ENCODE measurements at places on chromosomes 3 and 15.
A peak's percentile ranks its signal among the peaks of the same experiment; 100 is the strongest.

- DNase-seq = no peak
Measured at GRCh38 chr15:80105193-80105592, 45.7 kb downstream of the ZFAND6 start.

GRCh38 chr3:157275832-157276231, 115.9 kb upstream of the CCNL1 start:
- DNase-seq = no peak

GRCh38 chr3:44529927-44530326, 25.1 kb upstream of the ZKSCAN7 start:
- no peak for DNase-seq

DNA sequence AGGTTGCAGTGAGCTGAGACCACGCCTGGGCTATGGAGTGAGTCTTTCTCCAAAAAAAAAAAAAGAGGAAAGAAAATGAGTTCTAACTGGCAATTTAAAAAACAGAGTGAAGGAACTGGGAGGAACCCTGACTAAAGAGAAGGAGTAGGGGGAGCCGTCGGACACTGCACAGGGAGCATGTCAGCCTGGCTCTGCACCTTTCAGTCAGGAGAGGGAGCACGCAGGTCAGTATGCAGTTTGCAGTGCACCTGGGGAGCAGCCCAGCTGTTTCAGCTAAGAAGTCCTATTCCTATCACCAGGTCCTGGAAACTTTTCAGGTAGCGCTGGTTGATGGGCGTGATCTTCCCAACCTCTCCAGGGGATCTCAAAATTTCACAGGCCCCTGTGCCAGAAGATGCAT, 14.9 kb upstream of the ZXDC start:
- DNase-seq = no peak

GRCh38 chr3:66996696-66997095, 1.4 kb upstream of the KBTBD8 start:
- DNase-seq = peak; percentile 35

GRCh38 chr3:100400419-100400779, 490 bp downstream of the TOMM70 start:
- DNase-seq = peak; percentile 16

GRCh38 chr3:190593075-190593474, 79.2 kb downstream of the IL1RAP start:
- DNase-seq = no peak

DNA sequence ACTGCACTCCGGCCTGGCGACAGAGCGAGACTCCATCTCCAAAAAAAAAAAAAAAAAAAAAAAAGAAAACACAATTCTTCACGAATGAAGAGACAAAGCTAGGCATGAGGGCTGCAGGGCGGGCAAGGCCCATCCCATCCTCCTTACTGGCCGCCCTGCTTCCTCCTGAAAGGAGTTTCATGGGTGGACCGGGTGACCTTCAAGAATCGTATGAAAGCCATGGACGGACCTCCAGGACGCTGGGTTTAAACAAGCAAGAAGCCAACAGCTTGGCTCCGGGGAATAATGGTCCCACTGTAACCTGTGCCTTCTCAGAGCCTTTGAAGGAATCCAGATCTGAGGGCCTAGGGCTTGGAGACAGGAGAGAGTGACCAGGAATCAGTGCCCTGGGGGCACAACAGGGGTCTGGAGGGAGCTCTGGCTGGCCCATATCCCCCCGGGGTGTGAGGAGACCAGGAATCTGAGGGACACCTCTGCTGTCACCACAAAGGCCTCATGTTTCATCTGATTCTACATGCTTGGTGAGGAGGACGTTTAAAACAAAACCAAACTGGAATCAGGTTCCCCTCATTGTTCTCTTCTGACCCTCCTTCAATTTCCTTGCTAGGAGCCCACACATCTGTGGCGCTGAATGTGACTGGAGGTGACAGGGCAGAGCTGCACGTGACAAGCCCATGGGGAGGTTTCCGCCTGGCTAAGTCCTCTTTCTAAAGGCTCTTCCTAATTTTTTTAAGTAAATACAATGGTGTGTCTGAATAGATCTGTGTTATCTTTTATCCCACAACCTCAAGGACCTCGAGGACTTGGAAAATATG, 46.1 kb downstream of the WHAMM start:
- peak; percentile 7 for DNase-seq

DNA sequence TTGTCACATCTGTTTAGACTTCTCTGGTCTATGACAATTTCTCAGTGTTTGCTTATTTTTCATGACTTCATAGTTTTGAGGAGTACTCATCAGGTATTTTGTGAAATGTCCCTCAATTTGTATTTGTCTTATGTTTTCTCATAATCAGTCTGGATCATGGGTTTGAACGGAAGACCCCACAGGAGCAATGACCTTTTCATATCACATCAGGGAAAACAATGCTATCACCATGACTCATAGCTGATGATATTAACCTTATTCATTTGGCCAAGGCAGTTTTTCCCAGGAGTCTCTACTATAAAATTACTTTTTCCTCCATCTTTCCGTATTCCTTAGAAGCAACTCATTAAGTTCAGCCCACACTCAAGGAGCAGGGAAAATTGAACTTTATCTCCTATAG, 32.7 kb downstream of the AADACL2 start:
- no peak for DNase-seq

- DNase-seq = no peak
Measured at GRCh38 chr3:1394188-1394587, 301.4 kb downstream of the CNTN6 start.

DNA sequence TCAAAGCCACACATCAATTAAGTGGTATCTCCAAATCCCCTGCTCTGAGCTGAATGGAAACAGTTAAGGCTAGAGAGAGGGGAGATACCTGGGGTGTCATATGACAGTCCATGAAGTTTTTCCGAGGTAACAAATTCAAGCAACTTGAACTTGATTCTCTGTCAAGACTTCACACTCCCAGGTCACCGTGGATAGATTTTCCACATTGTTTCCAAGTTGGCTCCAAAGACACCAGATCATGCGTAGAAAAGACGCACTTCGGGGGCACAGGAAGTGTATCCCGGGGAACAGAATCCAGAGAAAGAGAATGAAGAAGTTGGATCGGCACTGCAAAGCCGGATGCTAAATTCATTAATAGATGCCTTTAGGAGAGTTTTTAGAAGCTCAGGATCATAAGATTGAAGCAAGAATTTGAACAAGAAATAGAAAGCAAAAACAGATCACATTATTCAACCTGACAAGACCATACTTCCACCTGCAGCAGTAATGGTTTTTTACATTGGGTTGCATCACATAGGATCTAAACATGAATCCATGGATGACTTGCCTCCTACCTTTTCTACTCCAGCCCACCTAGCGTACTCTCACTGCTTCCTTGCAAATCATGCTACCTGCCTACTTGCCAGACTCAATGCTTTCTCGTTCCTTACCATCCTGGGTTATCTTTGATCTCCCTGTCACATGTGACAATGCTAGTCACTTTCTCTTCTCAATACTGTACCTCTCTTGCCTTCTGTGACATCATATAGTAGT, 253.0 kb upstream of the ADAMTS9 start:
- no peak for DNase-seq

DNA sequence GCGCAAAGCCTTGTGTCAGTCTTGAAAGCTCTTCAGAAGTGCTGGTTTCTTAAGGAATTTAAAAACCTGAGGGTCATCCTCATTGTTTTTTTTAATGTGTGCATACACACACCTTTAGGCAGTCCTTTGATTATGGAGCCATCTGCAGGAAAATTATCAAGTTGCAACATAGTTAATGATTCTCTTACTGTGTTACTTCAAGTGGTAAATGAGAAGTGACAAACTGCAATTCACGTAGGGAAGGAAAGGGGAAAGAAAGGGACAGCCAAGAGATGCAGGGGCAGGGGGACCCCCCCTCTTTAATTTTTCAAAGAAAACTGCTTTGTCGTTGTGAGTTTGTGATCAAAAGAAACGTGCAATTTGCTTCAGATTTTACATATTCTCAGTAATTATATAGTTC, 162.4 kb upstream of the CGNL1 start:
- peak; percentile 61 for DNase-seq

- DNase-seq = no peak
Measured at GRCh38 chr3:99781761-99782160, 35.9 kb upstream of the CMSS1 start.

DNA sequence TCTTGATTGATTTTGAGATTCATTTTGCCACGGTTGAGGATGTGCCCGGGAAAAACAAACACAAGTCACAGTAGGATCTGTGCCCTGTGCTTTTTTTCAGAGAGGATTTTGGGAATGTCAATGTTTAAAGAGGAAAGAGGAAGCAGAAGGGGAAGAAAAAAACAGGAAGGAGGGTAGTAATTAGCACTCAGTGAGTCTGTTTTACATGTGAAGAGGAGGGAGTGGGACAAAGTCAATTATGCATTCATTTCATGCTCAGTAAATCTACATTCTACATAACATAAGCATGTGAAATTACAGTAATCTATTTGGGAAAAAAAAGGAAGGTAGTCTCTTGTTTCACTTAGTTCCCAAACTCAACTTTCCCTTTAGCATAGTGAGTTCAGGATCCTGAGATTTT, 18.3 kb upstream of the CD200 start:
- no peak for DNase-seq

DNA sequence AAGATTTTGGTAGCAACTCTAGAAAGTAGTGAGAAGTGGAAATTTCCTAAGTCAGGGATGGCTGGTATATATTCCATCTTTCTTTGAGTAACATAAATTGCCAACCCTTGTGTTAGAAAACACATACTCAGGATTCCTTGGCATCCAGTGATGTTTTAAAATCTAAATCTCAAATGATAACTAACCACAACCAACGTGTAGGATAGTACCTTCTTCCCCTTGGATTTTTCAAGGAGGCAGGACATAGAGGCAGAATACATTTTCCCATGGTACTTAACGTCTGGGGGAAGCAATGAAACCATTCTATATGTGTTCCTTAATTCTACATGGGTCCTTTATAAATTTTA, 93.4 kb downstream of the WDR76 start:
- DNase-seq = no peak

GRCh38 chr3:21783839-21784238, 32.8 kb upstream of the ZNF385D start:
- DNase-seq = no peak

- no peak for DNase-seq
Measured at GRCh38 chr15:53324061-53324460, 435.4 kb downstream of the WDR72 start.

DNA sequence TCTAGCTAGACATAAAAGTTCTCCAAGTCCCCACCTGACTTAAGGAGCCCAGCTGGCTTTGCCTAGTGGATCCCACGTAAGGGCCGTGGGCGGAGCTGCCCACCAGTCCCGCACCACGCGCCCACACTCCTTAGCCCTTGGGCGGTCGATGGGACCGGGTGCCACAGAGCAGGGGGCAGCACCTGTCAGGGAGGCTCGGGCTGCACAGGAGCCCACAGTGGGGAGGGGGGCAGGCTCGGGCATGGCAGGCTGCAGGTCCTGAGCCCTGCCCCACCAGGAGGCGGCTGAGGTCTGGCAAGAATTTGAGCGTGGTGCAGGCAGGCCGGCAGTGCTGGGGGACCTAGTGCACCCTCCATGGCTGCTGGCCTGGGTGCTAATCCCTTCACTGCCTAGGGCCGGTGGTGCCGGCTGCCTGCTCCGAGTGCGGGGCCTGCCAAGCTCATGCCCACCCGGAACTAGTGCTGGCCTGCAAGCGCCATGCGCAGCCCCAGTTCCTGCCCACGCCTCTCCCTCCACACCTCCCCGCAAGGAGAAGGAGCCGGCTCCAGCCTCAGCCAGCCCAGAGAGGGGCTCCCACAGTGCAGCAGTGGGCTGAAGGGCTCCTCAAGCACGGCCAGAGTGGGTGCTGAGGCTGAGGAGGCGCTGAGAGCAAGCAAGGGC, 78.7 kb downstream of the SLC6A1 start:
- DNase-seq = no peak

DNA sequence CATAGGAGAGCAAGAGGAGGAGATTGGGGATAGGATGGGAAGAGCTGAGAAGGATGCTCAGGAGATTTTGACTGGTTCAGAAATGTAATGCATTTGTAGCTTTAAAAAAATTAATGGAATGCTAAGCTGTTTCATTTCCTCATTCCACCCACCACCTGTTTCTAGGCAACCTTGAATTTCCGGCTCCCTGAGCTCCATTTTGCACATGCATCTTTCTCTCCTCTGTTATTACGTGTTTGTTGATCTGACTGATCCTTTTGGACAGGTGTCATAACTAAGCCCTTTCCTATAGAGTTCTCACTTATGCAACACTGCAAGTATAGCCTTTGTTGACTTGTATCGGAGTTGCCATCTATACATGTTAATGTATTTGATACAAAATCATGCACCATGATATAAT, 4.3 kb downstream of the TMPRSS7 start:
- DNase-seq = no peak

- DNase-seq = no peak
Measured at GRCh38 chr3:175127075-175127662, 268.0 kb downstream of the NAALADL2 start.

DNA sequence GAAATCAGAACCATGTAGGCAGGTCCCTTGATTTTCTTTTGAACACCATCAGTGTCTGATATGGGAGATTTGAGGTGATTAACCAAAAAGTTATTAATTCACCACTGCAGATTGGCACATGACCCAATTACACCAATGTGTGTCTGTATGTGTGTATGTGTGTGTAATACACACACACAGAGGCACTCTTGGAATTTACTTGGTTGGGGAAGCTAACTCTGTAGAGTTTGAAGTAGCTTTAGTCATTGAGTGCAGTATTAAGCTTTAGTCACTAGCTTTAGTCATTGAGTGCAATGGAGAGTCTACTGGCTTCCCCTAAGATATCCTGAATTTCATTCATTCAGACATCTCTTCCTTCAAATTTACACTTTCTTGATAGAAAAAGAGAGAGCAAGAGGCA, 109.4 kb upstream of the C15orf61 start:
- DNase-seq = no peak

DNA sequence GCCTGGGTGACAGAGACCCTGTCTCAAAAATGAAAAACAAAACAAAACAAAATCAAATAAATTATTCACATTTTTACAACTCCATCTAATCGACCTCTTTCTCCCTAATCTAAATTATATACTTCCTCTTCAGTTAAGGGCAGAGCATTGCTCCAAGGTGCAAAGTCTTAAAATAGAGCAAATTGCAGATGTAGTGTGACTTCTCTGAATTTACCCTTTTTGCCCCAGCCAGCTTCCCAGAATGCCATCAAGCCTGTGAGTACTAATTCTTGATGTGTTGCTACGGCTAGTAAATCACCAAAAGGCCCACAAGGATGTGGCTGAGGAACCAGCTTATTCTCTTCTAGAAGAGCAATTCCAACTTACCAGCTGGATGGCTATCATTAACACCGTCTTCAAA, 53.4 kb upstream of the PPIB start:
- DNase-seq = no peak

GRCh38 chr3:97201814-97202213, 387.4 kb downstream of the EPHA6 start:
- DNase-seq = no peak

GRCh38 chr3:42129014-42129953, 38.1 kb downstream of the TRAK1 start:
- no peak for DNase-seq

GRCh38 chr3:18988614-18989229, 159.6 kb upstream of the KCNH8 start:
- DNase-seq = peak; percentile 2

DNA sequence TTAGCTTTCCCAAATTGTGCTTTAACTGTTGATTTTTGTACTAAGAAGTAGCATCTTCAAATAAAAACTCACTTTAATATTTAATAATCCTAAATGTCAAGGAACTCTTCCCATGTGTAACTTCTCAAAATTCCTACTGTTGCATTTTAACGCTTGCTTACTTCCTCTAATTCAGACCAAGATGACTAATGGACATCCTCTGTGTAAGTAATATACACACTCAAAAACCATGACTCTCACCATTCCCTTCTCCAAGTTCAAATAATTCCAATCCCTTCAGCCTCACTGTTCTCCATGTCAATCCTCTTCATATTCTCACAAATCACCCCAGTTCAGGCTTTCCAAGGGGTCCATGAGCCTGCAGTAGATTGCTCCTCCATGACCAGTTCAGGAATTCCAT, 13.0 kb downstream of the MRPL46 start:
- DNase-seq = peak; percentile 40

Data from MV-4-11 (cell line).